ENCODE measurements at places on chromosomes 3 and 15. TPM values are rescaled to one million over a fixed set of nuclear protein-coding genes. Genes with fewer than 3 reads are reported as not detected.

DNA sequence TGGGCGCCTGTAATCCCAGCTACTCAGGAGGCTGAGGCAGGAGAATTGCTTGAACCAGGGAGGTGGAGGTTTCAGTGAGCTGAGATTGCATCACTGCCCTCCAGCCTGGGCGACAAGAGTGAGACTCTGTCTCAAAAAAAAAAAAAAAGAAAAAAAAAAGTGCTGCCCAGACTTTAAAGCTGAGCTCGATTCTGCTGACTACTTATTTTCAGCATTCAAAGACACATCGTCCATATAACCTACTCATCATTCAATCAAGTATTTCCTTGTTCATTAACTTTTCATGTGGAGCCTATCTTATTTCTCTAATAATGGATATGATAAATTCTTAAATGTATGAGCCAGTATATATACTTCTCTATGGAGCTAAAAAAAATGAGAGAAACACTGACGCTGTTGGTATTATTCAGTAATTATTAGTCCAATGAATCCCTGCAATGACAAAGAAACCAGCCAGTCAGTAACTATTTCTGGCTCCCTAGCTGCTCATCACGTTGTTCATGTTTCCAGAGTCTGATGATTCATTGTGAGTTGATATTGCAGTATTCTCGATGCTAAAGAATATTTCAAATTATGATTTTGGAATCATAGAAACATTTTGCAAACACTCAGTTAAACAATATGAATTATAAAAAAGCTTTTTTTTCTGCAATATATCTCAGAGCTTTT lies 111.9 kb downstream of the RAP2B start:
- no peaks in the 10 kb centered on the region for H3K36me3 ChIP-seq
- no peak overlapping the region for H3K27ac ChIP-seq
- H3K4me1 ChIP-seq, result no peaks in the 10 kb centered on the region
- H3K27me3 ChIP-seq, result no peaks in the 10 kb centered on the region
- H3K4me3 ChIP-seq, result no peak overlapping the region
- no peak for DNase-seq

- no peak overlapping the region for H3K4me3 ChIP-seq
- no peaks in the 10 kb centered on the region for H3K36me3 ChIP-seq
- H3K27me3 ChIP-seq, result no peaks in the 10 kb centered on the region
- no peaks in the 10 kb centered on the region for H3K4me1 ChIP-seq
- H3K27ac ChIP-seq, result no peak overlapping the region
Measured at GRCh38 chr3:194287977-194288706, 63.0 kb downstream of the CPN2 start.

DNA sequence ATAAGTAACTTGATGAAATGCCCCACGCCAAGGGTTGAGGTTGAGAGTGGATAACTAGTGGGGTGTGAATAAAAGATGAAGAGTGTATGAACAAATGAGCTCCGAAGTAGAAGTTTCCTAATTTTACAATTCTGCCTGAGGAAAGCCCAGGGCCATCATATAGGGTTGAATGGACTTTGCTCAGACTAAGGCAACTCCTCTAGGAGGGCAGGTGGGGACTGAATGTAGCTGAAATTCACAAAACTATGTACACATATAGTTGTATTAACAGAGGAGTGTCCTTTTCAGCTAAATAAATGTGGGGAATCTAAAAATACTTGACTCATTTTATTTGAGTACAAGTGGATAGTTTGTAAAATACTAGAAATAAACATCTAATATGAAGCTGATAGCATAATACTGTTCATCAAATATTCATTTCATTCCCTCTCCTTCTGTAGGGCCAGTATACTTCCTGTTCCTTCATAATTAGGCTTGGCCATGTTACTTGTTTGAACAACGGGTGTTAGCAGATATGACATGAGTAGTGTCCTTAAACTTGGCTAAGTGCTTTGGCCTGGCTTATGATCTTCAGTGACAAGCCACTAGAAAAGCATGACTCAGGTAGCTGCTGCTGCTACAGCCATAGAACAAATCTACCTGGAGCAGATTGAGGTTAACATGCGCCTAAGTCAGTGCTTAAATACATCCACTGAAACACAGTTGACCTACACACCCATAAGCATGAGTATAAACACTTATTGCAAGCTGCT lies 26.5 kb downstream of the PLSCR1 start:
- no peak overlapping the region for H3K4me3 ChIP-seq
- no peak for DNase-seq
- H3K27me3 ChIP-seq, result no peaks in the 10 kb centered on the region

DNA sequence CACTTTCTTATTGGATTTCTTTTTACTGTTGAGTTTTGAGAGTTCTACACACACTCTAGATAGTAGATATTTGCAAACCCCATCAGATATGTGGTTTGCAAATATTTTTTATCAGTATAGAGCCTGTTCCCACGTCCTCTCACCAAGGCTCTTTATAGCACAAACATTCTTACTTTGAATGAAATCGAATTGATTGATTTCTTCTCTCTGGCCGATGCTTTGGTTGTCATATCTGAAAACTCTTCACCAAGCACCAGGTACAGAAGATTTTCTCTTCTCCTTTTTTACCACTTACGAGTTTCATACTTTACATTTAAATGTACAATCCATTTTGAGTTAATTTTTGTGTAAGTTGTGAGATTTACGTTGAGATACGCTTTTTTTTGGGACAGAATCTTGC lies 163.4 kb downstream of the PTPRG start:
- no peaks in the 10 kb centered on the region for H3K27me3 ChIP-seq
- H3K27ac ChIP-seq, result no peak overlapping the region
- H3K36me3 ChIP-seq, result no peaks in the 10 kb centered on the region
- H3K4me3 ChIP-seq, result no peak overlapping the region
- no peak for DNase-seq

DNA sequence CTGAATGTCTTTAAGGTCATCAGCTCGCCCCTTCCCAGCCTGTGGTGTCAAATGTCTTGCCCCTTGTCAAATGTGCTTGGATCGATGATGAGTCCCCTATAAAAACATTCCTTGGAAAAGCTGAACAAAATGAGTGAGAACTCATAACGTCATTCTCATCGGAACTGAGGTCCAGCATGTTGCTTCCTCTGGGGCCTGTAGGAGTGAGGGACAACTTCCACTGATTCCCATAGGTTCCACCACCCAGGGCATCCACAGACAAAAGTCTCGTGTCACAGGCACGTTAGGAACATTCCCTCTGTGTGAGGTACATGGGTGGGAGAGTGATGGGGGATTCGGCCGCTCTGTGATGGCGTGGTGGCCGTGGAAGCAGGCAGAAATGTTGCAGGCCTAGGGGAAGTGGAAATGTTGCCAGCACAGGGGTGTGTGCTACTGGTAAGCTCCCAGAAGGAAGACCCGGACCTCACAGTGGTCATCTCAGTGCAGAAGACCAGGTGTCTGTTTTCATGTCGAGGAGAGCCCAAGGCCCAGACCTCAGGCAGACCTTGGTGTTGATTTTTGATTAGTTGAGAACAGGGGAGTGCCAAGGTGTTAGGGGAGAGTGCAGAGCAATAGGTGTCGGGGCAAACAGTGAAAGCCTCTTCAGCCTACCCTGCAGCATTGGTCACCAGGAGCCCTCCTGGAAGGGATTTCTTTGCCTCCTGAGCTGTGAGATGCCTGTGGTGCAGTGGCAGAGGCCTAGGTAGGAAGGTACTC lies 96.8 kb downstream of the SNRPN start:
- no peaks in the 10 kb centered on the region for H3K27me3 ChIP-seq
- DNase-seq, result no peak
- no peak overlapping the region for H3K4me3 ChIP-seq
- no peaks in the 10 kb centered on the region for H3K4me1 ChIP-seq
- peaks cover 82% of the 10 kb centered on the region for H3K36me3 ChIP-seq

DNA sequence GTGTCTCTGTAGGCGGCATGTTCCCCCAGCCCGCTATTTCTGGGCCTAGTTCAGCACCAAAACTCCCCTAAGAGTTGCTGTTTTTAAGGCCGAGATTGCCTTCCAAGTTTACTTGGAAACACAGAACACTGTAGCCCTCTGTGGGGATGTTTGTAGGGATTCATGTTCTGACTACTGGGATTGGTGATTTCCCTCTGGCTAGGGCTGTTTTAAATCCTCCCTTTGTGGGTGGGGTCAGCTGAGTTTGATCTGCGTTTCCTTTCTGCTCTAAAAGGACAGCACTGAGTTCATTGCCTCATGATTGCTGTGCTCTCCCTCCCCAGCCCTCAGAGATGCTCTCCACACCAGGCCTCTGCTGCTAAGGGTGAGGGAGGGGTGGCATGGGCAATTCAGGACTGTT lies 640.6 kb upstream of the DPPA4 start:
- no peaks in the 10 kb centered on the region for H3K4me1 ChIP-seq
- H3K27ac ChIP-seq, result no peak overlapping the region
- no peaks in the 10 kb centered on the region for H3K36me3 ChIP-seq
- no peak overlapping the region for H3K4me3 ChIP-seq

DNA sequence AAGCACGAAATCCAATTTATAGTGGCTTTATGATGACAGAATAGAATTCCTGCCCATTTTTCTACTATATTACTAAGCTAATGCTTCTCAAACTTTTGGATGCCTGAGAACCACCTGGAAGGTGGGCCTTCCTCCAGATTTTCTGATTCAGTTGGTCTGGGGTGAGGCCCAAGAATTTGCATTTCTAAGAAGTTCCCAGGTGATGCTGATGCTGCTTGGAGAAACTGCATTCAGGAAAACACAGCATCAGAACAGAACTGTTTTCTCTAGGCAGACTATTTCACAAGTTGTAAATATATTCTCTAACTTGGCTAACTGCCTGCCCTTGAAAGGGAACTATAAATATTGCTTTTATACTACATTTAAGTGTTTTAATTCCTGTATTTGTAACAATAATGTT lies 644.9 kb upstream of the DPPA4 start:
- no peaks in the 10 kb centered on the region for H3K36me3 ChIP-seq
- no peaks in the 10 kb centered on the region for H3K27me3 ChIP-seq
- DNase-seq, result no peak
- no peaks in the 10 kb centered on the region for H3K4me1 ChIP-seq
- no peak overlapping the region for H3K27ac ChIP-seq
- no peak overlapping the region for H3K4me3 ChIP-seq

DNA sequence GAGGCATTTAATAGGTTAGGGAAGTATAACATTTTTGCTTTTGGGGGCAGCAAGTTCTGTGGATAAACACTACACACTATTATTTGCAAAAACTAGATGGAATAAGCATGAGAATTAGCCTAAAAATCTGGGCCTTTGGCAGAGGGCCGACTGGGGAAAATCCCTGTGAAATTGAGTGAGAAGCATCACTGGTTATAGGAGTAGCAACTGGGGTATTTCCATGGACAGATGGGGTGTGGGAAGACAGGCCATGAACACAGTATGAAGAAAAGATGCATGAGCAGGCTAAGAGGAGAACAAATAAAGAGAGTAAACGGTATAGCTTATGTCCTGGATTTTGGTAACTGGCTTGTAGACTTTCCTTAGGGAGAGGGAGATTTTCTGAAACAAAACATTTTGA lies 32.9 kb upstream of the CSPG5 start:
- peaks cover 32% of the 10 kb centered on the region for H3K4me1 ChIP-seq
- no peaks in the 10 kb centered on the region for H3K27me3 ChIP-seq
- H3K4me3 ChIP-seq, result no peak overlapping the region
- H3K36me3 ChIP-seq, result no peaks in the 10 kb centered on the region

GRCh38 chr3:25902586-25902985 lies 112.7 kb downstream of the OXSM start:
- no peaks in the 10 kb centered on the region for H3K27me3 ChIP-seq
- H3K36me3 ChIP-seq, result no peaks in the 10 kb centered on the region
- no peak for DNase-seq
- H3K4me3 ChIP-seq, result no peak overlapping the region

DNA sequence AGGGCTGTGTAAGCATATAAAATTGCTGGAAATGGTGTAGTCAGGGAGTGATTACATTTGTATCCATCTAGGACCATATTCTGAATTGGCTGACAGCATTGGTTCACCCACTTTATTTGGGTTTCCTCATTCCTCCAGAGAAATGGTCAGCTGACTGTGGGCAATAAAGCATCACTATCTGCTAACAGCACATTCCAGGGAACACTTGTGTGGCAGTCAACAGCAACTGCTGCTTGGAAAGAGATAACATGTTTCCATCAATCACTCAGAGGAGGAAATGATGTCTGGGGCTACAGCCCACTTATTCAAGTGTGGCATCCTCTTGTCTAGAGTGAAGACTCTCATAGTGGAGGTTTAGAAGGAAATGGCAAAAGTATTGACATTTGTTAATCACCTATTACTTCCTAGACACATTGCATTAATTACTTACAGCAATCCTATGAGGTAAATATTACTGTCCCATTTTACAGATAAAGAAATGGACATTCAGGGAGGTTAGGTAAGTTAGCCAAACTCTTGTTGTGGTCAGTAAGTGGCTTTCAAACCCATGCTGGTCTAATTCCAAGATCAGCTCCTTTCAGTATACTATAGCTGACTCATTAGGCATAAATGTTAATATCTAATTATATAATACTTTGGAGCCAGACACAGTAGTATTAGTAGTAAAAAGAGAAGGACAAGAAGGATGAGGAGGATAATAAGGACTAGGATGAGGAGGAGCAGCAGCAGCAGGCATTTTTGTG lies 247.8 kb downstream of the ALCAM start:
- H3K4me1 ChIP-seq, result no peaks in the 10 kb centered on the region
- H3K4me3 ChIP-seq, result no peak overlapping the region
- no peak for DNase-seq
- no peak overlapping the region for H3K27ac ChIP-seq

DNA sequence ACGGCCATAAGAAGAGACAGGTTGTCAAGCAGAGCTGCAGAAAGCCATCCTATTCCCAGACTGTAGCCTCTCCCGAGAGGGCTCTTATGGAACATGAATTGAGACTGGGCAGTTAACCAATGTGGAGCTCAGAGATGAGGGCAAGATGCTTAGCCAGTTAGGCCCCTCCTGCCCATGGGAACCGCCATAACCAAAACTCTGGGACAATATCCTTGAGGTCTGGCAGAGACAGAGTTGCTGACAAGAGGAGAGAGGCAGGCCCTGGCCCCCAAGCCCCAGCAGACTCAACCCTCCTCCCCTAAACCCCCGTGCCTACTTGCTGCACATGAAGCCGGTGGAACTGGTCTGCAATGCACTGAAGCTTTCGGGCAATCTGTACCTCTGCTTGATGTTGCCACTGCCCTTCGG lies 4.8 kb downstream of the BMF start:
- no peaks in the 10 kb centered on the region for H3K27me3 ChIP-seq
- no peak for DNase-seq
- H3K4me3 ChIP-seq, result no peak overlapping the region
- H3K36me3 ChIP-seq, result no peaks in the 10 kb centered on the region

DNA sequence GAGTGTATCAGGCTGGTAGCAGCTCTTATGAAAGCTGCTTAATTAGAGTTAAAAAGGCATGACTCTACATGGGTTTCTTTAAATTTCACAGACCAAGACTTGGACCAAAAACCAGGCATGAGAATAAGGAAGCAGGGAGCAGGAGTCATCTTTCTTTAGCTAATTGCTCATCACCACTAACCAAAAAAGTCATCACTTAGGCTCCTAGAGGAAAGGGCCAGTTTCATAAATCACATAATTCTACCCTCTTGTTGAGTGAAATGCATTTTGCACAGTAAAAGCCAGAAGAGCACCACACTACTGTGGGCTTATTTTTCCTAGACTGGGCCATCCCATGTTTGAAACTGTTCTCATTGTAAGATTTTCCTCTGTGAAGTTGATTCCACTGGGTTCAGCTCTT lies 175.6 kb downstream of the GREM1 start:
- no peaks in the 10 kb centered on the region for H3K27me3 ChIP-seq
- H3K4me3 ChIP-seq, result no peak overlapping the region
- no peak for DNase-seq
- no peaks in the 10 kb centered on the region for H3K4me1 ChIP-seq
- no peaks in the 10 kb centered on the region for H3K36me3 ChIP-seq

The CHRNA7 gene
- 6.5 TPM for total RNA-seq

The GRAMD1C gene
- total RNA-seq, result 0.95 TPM

The ECE2 gene
- total RNA-seq, result not detected

The C3orf22 gene
- not detected for total RNA-seq

The CNTN3 gene
- 0.36 TPM for total RNA-seq

Measured in gastrocnemius medialis (tissue), 4 donors.